ENCODE measurements at places on chromosomes 5 and 9.

DNA sequence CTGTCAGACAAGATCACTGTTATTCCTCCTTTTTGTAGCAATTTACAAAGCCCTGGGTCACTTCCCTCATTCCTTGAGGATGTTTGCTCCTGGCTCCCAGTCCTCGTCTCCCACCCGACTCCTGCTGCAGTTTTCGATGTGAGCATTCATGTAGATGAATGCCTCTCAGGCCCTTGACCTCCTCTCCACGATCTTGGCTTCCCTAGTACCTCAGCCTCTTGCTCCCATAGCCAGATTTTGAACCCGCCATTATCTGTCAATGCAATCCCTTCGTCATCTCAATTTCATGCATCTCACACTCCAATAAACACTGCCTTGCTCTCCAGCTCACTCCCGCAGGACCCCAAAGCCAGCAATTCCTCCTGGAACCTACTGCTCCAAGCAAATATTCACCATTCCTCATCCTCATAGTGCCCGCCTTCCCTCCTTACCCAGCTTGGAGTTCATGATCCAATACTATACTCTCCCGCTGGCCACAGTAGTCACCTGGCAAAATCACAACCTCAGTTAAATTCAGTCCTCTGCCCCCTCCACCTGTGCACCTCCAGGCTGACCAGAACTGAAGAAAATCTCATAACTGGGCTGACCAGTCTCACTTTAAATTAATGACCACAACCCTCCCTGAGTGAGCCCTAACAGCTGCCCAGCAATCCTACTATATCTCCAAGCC, 35.1 kb upstream of the JADE2 start:
- DNase-seq, result peak; percentile 10

DNA sequence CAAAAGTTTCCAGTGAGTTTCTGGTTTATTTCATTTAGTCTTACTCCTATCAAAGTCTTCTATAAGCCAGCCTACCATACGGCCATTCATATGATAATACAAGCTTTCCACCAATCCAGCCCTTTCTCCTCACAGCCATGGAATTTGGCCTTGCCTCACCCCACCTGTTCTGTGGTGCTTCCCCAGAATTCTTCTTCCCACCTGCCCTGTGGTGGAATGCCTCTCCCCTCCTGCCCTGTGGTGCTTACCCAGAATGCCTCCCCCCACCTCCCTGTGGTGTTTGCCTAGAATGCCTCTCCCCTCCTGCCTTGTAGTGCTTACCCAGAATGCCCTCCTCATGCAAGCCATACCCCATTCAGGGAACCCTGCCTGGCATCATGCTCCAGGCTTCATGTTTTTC, 90.3 kb upstream of the APC start:
- no peak for DNase-seq

GRCh38 chr5:89297066-89297465, 414.1 kb upstream of the MEF2C start:
- no peak for DNase-seq

DNA sequence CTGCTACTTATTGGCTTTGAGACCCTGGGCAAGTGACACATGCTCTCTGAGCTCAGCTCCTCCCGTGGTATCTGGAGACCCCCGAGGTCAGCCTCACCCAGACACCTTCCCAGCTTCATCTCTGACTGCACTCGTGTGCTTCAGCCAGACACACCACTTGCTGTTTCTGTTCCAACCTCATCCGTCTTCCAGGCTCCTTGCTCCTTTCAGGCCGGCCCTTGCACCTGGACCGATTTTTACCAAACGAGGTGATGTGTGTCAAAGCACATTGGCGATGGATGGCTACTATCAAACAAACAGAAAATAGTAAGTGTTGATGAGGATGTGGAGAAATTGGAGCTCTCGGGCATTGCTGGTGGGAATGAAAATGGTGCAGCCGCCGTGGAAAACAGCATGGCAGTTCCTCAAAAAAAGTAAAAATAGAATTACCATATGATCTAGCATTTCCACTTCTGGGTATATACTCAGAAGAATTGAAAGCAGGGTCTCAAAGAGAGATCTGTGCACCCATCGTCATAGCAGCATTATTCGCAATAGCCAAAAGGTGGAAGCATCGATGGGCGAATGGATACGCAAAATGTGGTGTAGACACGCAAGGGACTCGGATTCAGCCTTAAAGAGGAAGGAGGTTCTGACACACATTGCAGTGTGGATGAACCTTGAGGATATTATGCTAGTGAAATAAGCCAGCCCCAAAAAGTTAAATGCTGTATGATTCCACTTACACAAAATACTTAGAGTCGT, 96.1 kb upstream of the IER5L start:
- DNase-seq, result peak; percentile 25

- DNase-seq, result no peak
Observed at GRCh38 chr9:1522219-1522767, 472.1 kb downstream of the DMRT2 start.

DNA sequence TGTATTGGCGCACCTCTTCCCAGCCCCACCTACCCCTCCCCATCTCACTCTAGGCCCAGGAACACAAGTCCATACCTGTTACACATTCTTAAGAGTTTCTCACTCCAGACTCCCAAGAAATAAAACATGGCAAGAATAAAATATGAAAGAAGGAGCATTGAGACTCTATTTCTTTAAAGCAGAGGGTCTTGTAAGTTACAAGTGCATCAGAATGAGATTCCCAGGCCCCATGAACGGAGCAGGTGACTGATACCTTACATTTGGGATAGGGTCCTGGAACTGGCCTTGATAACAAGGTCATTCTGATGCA, 5.7 kb downstream of the EGR1 start:
- DNase-seq, result no peak

DNA sequence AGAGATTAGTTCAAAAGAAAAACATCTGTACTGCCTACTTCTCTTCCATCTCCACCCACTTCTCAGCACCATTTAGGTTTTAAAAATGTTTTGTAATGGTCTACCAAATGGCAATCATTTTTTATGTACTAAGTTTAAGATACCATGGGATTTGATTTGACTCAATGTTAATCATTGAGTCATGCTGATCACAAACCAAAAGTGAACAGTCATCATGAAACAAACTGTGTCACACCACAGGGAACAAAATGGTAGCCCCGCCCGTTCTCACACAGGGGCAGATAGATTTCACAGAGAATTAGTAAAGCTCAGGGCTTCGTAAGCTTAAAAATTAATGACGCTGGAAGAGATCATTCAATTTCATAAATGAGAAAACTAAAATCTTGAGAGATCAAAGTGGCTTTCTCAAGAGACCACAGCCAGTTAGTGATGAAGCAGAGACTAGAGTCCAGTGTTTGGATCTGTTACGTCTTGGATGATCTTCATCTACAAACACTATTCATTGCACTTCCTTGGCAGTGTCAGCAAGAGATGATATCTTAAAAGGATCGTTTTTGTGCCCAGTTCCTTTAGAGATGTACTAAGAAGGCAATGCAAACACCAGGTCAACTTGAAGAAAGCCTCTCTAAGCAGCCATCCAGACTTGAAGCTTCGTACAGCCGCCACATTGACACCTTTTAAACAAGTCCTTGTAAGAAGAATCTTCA, 33.9 kb upstream of the TRIO start:
- no peak for DNase-seq

DNA sequence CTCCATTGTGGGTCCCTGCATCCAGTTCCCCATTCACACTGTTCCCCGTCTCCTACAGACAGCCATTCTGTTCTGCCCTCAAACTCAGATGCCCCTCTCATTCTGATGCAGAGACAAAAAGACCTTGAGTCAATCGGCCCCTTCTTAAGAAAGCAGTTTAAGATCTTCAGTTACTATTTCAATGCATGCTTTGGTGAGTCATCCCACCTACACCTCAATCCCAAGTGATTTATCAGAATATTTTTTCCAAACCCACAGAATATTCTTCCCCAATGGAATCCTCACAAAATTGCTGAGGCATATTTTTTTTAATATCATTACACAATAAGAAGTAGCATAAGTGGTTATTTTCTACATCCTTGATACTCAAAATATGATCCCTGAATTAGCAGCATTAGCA, 92.4 kb upstream of the SLC1A1 start:
- DNase-seq, result no peak

DNA sequence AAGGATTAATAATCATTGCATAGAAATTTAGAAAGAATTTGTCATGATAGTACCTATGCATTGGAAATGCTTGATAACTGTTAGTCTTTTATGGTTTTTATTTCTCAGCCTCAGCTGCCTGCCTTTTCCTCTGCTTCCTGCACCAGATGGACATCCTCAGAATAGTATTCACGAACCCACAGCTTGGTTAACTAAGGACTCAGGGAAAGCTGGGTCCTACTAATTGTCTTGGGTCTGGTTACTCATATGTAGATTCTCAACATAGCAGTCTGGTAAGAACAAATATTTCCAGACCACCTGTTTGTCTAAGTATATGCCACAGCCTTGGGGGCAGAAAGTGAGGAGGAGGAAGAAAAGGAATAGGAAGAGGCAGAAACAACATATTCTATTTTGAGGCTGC, 464.5 kb upstream of the SMARCA2 start:
- DNase-seq, result no peak

DNA sequence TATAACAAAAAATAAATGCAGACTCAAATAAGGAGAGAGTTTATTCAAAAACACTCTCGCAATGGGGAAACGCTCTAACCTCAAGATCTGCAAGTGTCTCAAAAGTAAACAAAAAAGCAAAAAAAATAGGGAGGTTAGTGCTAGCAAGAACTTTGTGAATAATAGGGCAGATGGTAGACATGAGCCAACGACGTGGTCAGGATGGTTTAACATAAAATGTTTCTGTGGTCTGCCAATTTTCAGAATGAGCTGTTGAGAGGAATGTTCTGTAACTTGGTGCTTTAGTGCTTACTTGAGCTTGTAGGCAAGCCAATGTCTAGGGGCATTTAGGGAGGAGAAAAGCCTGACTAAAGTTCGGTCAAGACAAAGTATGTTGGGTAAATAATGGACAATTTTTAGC, 1813.9 kb upstream of the CDH6 start:
- no peak for DNase-seq

DNA sequence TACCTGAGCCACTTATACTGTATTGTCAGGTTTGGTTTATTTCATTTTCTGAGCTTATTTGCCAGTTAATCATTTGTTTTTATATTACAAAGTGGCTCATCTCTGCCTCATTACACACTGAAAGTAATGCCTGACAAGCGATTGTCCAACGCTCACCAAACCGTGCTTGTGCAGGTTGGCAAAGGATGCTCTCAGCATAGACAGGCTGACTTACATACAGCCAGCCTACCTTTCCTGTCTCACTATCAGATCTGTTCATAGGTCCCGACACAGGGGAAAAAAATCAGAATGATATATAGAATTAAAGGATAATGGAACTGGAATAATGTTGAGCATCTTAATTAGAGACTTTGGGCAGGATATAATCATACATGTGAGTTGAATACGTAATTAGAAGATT, 739.7 kb upstream of the RIOK2 start:
- DNase-seq, result no peak

DNA sequence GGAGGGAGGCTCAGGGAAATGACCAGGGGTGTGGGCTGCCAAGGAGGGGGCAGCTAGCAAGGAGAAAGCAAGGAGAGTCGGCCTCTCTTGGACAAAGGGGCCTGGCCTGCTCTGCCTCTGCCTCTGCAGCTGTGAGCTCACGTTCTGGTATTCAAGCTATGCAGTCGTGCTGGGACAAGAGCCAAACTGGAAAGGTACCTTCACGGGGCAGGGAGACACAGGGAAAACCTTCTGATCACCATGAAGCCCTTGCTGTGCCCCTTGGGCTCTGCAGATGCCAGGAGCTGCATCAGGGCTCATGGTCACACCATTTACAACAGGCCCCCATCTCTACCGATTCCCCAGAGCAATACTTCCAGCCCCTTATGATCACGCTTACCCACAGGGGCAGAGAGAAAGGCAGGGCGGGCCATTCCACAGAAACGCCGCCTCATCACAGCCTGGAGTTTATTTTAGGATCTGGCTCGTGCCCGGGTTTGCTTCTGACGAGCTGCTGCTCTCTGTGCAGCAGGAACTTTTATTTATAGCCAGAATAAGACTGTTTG, 63.2 kb downstream of the PRRT1B start:
- no peak for DNase-seq

DNA sequence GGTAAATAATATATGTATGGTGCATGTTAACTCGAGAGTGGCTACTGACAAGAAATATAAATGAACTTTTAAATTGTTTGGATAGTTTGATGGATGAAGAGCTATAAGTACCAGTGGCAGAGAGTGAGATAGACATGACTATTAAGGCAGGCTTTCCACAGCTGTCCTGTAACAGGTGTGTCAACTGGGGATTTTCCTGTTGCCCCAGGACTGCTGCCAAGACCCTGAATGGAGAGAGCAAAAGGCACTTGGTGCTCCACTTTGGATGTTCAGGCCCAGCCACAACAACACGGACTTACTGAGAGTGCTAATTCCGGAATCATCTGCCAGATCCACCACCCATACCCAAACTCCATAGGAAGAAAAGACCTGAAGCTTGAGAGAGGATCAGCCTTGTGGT, 215.1 kb downstream of the SEC61B start:
- DNase-seq, result no peak

- no peak for DNase-seq
Observed at GRCh38 chr5:118506217-118506852, 482.0 kb downstream of the DTWD2 start.

DNA sequence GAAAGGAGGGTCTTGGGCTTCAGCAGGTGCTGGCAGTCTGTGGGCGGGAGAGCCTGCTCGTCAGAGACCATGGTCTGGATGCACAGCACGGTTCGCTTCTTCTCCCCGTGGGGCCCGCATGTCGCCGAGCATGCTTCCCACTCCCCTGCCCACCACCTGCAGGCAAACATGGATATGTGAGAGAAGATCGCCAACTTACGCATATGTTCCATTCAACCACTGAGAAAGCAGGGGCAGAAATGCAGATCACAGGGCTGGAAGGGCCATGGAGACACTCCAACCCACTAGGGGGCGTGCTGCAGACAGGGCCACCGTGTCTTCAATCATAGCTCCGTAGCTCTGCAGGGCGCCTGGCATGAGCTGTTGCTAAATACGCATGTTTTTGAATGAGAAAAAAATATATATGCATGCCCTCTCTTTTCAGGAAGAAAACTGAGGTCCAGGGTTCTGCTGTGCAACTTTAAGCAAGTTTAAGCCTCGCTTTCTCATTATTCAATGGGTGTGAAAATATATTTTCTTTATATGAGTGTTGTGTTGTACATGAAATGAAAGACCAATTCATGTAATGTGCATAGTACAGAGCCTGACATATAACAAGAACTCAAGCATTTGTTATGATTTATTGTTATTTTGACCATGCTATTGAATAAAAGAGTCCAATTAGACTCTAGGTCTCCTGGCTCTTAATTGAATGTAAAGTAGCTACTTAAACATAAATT, 148.0 kb downstream of the TARS1 start:
- peak; percentile 74 for DNase-seq

GRCh38 chr9:83266666-83267496, 203.9 kb upstream of the RASEF start:
- DNase-seq, result no peak

GRCh38 chr5:13278148-13278547, 666.3 kb downstream of the DNAH5 start:
- DNase-seq, result no peak

- no peak for DNase-seq
Observed at GRCh38 chr5:143166661-143167420, 236.6 kb downstream of the NR3C1 start.
